ENCODE measurements at places on chromosomes 5 and 9. TPM values are rescaled to one million over a fixed set of nuclear protein-coding genes. Genes with fewer than 3 reads are reported as not detected.

IL31RA gene
- 5.4 TPM for total RNA-seq

ZNG1C gene
- total RNA-seq = 16.6 TPM

CENPH gene
- 25.0 TPM for total RNA-seq

CDH9 gene
- not detected for total RNA-seq

CARD9 gene
- 0.19 TPM for total RNA-seq

TRPM3 gene
- not detected for total RNA-seq

EDIL3 gene
- total RNA-seq = under 0.01 TPM

DDX4 gene
- not detected for total RNA-seq

PARP8 gene
- total RNA-seq = 7.6 TPM

FBN2 gene
- 51.2 TPM for total RNA-seq

Measured in hair follicular keratinocyte (primary cell).